IPS DF 19.7 (cell line): ENCODE measurements at places on chromosomes 12 and 14.

- DNase-seq = no peak
These were observed 26.9 kb downstream of the MANSC1 start for GRCh38 chr12:12323118-12323517.

DNA sequence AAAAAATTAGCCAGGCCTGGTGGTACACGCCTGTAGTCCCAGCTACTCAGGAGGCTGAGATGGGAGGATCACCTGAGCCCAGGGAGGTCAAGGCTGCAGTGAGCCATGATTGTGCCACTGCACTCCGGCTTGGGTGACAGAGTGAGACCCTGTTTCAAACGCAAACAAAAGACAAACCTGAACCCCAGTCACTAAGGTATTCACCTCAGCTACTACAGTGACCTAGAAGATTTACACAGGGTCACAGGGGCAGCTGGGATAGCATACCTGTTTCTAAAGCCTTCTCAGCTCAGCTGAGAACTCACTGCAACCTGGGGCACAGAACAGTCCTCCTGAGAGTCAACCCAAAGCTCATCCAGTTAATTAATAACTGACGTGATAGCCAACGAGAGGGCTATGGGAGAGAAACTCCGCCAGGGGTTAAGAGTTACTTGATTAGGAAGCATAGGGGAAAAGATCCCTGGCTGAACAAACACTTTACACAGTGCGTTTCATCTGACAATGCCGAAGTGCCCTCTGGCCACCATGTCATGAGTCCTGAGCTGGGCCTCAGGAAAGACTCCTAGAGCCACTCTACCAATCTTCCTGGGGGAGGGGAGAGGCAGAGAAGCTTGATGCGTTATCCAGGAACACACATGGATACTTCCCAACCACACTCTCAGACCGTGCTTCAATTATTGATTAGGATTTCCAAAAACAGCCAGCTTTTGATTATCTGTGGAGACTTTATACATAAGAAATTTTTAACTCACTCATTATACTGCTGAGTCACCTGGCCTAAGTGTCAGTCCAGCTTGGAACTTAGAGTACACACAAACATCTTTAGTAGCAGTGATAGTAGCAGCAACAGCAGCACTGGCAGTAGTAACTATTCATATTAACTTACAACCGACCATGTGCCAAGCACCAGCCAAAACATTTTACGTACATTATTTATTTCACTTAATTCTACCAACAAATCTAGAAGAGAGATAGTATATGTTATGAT lies 48.2 kb downstream of the FOXN3 start:
- no peak for DNase-seq

GRCh38 chr12:92505254-92506231 lies 197.2 kb upstream of the PLEKHG7 start:
- DNase-seq = no peak

DNA sequence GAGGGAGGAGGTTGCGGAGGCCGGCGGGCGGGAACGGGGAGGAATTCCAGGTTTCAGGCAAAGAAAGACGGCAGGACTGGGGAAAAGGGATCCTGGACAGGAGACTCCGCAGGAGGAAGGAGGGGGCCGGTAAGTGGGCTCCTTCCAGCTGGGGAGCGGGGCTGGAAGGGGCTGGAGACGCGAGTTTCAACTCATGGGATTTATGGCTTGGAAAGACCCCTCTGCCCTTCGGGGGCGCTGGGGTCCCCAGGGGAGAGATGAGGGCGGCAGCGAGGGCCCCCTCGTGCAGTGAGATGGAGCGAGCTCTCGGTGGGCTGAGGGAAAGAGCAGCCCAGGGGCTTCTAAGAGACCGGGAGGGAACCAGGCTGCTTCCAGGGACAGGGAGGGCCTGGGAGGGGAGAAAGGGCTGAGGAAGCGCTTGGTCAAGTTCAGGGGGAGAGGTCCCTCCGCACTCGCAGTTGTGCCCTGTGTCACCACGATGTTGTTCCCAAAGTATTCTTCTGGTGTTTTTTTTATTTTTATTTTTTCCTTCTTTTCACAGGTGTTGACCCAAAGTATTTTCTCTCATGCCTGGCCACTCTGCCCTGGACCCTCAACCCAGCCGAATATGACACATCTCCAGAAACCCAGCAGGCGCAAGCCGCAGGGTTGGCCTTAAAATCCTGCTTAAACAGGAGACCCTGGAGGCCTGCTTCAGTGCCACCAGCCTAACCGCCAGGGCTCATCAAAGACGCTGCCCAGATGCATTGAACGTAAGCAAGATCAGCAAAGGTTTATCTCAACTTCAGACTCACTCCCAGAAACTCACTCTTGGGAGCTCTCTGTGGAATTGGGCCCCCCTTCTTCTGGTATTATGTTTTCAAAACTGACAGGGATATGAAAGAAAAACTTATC lies 16.1 kb downstream of the TNFAIP2 start:
- DNase-seq = no peak

DNA sequence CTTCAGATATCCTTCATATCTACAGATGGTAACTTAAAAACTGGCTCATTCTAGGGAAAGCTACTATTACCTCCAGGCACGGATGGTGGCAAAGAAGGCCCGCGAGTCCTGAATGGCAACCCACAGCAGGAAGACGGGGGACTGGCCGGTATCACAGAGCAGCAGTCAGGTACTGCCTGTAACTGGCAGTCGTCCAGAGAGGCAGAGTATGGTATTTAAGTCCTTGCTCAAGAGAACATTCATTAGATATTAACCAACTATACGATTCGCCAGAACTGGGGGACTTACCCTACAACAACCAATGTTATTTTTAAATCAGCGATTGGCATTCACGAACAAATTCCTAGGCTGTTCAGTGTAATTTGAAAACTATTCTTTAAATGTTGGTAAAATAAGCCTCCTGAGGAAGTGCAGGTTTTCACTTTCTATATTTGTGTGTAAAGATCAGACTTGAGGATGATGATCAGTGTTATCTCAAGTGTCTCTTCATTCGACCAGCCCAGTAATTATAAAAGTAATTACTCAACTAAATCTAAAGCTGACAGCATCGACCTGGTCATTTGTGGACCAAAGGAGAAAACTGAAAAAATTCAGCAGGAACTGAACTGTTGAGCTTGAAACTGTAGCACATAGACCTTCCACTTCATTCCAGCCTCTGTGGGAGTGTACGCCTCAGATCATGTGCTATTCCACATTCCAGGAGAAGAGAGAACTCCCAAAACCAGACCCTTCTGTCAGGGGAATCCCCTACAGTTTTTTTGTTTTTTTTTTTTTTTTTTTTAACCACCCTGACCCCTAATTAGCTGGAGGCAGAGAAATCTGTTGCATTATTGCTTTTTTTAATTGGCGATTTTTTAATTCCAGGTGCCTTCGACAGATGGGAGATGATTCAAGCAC lies 75.6 kb downstream of the ESR2 start:
- no peak for DNase-seq

GRCh38 chr12:31796270-31796951 lies 67.6 kb upstream of the AMN1 start:
- DNase-seq = no peak

DNA sequence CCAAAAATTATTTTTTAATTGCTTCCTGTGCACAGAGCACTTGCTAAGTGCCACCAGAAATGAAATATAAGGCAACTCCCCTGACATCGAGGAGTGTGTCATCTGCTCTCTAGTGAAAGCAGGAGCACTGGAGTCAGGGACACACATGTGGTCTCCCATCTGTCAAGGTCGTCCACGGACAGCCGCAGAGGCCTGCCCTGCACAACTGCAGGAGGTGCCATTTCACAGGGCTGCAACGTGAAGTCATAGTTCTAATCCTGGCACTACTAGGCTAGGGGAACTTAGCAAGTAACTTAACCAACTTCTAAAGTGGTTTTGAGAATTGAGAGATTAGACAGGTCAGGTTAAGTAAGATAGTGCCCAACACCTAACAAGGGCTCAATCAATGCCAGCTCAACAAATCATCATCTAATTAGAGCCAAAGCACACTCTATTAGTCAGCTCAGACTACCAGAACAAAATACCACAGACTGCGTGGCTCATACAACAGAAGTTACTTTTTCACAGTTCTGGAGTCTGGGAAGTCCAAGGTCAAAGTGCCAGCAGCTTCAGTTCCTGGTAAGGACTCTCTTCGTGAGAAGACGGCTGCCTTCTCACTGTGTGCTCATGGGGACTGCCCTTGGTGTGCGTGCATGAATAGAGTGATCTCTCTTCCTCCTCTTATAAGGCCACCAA lies 30.7 kb downstream of the FOXN3 start:
- no peak for DNase-seq

GRCh38 chr14:36271222-36271621 lies 49.2 kb downstream of the MBIP start:
- DNase-seq = no peak

GRCh38 chr12:65602610-65603295 lies 221.5 kb upstream of the HMGA2 start:
- DNase-seq = no peak

- DNase-seq = no peak
These were observed 243.5 kb downstream of the BCL11B start for GRCh38 chr14:99028521-99028920.

DNA sequence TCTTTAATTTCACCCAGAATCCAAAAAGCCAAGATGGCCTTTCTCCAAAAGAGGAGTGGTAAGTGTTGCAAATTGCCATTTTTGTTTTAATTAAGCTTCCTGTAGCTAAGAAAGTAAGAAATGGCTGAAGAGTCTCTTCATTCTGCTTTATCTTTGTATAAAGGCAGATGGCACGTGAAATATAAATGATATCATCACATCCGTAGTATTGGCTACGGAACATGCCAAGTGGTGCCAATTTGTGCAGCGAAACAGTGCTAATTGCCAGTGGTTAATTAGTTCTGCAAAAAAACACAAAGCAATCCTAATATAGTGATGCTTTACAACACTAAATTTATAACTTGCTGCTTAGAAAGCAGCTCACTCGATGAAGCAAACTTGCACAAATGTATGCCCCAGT lies 29.4 kb downstream of the PLEKHG7 start:
- no peak for DNase-seq

DNA sequence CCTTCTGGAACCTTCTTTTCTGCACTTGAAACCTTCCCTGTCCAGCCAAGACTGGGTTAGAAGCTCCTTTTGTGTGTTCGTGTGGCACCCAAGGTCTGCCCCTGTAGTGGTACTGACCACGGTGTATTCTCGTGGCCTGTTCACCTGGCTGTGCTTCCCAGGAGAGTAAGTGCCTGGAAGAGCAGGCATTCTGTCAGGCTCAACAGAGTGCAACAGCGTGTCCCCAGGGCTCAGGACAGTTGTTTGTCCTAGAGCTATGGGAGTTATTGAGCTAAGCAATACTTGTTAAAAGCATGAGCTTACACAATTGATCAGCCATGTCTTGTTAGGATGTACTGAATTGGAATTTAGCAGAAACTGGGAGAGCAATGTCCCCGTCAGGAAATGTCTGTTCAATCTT lies 12.9 kb upstream of the SLC38A2 start:
- DNase-seq = no peak

GRCh38 chr12:95532851-95533250 lies 18.4 kb downstream of the USP44 start:
- DNase-seq = no peak

DNA sequence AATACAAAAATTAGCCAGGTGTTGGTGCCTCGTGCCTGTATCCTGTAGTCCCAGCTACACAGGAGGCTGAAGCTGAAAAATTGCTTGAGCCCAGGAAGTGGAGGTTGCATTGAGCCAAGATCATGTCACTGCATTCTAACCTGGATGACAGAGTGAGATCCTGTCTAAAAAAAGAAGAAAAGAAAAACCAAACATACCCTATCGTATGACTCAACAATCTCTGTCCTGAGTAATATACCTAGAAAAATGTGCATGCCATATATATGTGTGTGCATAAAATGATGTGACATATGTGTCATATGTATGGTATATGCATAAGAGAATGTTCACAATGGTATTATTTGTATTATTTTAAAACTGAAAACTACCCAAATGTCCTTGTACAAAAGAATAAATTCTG lies 261.5 kb upstream of the CLEC14A start:
- no peak for DNase-seq

- DNase-seq = no peak
These were observed 14.2 kb downstream of the EPYC start for GRCh38 chr12:90990611-90991010.

- peak; percentile 52 for DNase-seq
These were observed 232.1 kb downstream of the CACNA1C start for GRCh38 chr12:2284857-2285256.

DNA sequence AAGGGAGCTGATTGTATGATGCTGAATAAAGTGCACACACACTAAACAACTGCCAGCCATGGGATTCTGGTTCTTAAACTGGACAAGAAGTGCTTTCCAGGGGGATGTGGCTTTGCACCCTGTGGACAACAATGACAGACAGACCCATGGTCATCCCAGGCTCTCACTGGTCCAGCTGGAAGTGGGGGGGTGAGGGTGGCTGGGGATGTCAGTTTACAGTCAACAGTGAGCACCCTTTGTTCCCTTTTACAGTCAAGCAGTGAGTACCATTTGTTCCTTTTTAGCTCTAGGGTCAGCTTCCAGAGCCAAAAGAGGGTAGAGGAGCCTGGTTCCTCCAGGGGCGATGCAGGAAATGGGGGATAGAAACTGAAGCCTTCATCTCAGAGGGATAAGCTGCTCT lies 100.7 kb downstream of the SMOC1 start:
- DNase-seq = no peak

DNA sequence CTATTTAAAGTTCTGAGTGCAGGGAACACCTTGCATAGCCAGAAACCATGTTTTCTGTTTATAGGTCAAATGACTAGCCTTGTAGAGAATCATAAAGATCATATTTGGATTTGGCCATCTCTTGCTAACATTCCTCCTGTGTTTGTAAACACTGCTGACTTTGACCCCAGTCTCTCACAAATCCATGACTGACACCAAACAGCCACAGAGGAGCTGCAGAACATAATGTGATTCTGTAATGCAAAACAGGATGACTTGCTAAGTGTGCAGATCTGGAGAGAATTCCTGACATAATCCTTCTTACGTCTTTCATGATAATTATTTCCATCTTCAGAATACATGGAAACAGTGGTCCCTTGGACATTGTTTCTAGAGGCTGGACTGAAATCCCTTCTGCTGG lies 211.8 kb downstream of the BMP4 start:
- no peak for DNase-seq

DNA sequence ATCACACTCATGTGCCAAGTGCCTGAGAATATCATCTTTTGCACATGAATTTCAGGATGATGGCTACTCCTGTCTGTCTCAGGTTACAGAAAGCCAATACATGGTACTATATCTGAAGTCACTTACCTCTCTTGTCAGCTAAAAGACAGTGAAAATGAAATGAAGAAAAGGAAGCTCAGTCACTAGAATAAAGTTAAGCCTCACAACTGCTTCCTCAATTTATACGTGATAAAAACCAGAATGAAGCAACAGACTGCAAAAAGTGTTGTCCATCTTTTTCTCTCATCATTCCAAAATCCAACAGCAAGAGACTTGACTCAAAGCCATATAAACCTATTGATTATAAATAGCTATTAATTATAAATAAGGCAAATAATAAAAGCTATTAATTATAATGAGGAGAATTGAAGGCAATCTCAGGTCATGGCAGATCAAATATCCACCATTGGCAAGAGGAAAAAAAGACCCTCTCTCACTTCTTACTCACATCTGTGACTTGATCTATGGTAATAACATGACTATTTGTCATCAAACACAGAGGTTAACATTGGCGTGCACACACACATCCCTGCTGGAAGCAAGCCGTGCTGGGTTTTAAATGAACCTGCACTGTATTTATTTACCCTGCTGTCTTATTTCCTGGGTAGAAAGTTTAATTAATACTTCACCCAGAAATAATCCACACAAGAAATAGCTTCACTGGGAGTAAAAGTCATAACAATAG lies 10.0 kb downstream of the NIN start:
- no peak for DNase-seq
